ENCODE measurements at places on chromosomes 11 and 22.

- peak; percentile 74 for DNase-seq
These were observed 492.6 kb downstream of the MIAT start for GRCh38 chr22:27149921-27150543.

DNA sequence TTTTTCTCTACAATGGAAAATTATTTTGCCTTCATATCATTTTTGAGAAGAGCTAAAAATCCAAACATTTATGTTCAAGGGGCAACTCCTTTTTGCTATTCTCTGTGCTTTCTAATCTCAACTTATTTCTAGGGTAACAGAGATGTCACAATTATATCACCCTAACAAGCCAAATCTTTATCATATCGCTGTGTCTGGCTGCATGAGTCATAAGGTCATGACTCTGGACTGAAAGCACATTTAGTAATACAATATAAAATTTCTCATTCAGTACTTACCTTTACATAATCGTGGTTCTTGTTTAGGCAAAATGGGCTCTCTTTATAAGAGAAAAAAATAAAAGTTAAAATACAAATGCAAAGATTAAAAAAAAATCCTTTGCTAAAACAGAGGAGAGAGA is 326.0 kb downstream of the CASP12 start:
- no peak for DNase-seq

- peak; percentile 50 for DNase-seq
These were observed 29.5 kb downstream of the TRIOBP start for GRCh38 chr22:37726241-37726887.

GRCh38 chr22:20084547-20085413 is 4.7 kb downstream of the DGCR8 start:
- no peak for DNase-seq

DNA sequence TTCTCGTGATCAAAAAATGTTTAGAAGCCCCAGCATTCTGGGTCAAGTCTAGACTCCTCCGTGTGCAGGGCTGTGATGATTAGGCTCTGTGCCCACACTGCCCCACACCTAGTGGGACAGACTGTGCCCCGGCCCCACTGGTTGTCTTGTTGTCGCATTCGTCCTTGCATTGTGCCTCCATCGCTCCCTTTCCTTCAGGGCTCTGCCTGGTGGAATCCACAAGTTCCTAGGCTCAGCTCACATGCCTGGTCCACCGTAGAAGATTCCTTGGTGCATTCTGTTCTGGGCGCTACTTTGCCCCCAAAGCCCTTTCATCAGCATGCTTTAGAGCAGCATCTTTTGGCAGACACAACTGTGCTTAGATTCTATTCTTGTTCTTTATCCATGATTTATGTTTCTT is 23.5 kb upstream of the THY1 start:
- DNase-seq: no peak

DNA sequence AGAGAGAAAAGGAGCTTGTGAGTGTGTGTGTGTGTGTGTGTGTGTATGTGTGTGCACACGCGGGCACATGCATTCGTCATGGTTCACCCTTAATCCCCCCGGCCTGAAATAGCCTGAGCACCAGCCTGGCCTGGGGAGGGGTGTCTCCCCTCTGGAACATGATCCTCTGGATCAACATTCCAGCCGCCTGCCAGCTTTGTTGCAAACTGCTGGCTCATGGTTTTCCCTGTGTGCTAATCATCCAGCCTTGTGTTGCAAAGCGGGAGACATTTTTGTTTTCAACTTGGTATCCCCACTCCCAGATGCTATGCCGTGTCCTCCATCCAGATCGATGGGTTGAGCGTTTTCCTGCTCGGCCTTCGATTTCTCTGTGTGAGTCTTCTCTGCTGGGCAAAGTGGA is 94.3 kb downstream of the FEZ1 start:
- DNase-seq: peak; percentile 37

- peak; percentile 59 for DNase-seq
These were observed 24.1 kb downstream of the NEAT1 start for GRCh38 chr11:65446446-65447277.

- DNase-seq: no peak
These were observed 132.3 kb downstream of the CEP164 start for GRCh38 chr11:117459979-117460300.

DNA sequence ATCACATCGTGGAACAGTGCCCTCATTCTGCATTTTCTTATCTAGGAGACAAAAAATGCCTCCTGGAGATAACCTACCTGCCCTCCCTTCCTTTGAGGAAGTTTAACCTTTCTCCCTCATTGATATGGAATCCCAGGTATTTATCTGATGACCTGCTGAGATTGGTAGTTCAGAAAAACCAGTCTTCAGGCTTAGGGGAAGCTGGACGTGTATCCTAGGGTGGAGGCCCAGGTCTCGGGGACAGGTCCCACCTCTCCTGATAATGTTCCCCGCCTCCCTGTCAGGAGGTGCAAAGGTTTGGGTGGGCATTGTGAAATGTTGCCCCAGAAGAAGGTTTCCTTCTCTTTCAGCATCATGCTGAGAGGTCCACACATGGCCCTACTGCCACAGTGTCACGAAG is 186.9 kb upstream of the NAV2 start:
- DNase-seq: no peak

- no peak for DNase-seq
These were observed 7.0 kb downstream of the ALG8 start for GRCh38 chr11:78132475-78132874.

GRCh38 chr11:93512949-93513667 is 30.1 kb downstream of the SMCO4 start:
- DNase-seq: no peak

DNA sequence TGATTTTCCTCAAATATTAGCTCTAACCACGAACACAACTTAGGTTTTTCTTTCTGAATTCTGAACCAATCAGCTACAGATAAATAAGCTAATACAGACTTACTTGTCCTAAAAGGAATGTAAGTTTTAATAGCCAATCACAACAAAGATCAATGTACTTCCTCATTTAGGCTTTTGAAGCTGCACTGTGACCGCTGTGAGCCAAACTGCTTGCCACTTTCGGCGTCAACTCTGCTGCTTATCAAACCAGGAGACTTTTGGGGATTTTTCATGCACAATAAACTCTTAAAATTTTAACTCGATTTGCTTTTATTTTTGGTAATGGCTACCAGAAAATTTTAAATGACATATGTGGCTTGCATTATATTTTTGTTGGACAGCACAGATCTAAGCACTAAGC is 92.5 kb downstream of the TMPRSS5 start:
- no peak for DNase-seq

DNA sequence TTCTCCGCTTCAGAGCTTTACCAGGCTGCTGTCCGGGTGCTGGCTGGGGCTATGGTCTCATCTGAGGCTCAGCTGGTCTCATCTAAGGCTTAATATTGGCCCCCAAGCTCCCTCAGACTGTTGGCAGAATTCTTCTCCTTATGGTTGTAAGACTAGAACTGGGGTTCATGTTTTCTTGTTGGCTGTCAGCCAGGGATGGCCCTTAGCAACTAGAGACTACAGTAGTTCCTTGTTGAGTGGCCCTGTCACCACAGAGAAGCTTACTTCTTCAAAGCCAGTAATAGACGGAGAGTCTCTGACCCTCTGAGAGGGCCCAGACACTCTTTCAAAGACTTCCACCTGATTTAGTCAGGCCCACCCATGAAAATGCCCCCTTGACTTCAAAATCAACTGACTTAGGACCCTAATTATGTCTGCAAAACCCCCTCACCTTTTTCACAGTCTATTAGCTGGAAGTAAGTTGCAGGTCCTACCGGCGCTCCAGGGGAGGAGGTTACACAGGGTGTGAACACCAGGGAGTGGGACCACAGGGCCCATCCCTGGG is 24.2 kb upstream of the TREH start:
- no peak for DNase-seq

DNA sequence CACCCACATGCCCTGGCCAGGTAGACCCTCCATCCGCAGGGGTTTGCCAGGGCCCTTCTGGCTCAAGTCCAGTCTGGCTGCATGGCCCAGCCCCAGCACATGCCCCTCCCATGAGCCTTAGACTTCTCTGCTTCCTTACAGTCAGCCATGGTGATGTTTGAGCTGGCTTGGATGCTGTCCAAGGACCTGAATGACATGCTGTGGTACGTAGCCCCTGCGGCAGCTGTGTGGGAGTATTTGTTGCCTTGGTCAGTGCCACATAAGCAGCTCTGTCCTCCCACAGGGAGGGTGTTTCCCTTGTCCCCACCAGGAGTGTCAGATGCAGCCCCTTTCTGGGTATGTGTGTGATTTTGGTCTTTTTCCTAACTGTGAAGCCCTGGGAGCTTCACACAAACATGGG is 17.5 kb downstream of the CDC45 start:
- DNase-seq: peak; percentile 54

DNA sequence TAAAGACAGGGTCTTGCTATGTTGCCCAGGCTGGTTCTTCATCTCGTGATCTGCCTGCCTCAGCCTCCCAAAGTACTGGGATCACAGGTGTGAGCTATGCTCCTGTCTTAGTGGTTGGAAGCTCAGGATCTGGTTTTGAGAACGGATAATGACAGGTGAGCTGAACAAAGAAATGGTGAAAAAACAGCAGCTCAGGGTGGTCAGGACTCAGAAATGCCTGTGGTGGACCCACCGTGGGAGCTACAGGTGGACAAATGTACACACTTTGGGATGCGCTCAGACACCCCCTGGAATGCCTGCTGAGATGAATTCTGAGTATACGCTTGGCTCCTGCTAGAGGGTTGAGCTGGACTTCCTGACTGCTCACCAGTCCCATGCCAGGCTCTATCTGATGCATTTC is 9.5 kb downstream of the RFPL1 start:
- DNase-seq: no peak

DNA sequence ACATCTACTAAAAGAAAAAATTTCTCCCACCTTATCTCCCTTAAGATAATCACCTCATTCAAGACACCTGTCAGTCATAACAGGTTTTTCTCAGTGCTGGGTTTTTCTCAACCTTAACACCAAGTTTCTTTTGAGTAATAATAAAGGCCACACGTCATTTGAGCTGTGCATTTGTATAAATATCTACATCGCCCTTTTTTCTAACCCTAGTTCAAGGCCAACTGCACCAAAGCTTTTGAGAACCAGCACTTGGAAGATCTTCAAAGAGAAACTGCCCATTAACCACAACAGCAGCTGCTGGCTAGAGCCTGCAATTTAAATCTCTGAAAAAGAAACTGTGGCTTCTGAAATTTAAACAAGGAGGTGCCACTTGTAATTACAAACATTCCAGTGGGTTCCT is 6.9 kb downstream of the CADM1 start:
- DNase-seq: no peak

DNA sequence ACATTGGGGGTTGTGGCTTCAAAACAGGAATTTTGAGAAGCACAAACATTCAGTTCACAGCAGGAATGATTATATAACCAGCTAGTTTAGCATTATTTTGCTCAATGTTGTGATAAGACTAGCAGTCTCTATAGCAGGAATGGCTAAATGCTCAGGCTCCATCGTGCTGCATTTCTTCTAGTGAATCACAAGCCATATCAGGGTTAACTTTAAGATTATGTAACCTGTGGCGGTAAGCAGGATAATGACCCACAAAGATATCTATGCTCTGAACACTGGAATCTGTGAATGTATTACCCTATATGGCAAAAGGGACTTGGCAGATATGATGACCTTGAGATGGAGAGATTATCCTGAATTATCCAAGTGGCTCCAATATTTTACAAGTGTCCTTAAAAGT is 14.8 kb downstream of the FSHB start:
- DNase-seq: no peak

- no peak for DNase-seq
These were observed 729.3 kb downstream of the NTM start for GRCh38 chr11:132099692-132100091.

DNA sequence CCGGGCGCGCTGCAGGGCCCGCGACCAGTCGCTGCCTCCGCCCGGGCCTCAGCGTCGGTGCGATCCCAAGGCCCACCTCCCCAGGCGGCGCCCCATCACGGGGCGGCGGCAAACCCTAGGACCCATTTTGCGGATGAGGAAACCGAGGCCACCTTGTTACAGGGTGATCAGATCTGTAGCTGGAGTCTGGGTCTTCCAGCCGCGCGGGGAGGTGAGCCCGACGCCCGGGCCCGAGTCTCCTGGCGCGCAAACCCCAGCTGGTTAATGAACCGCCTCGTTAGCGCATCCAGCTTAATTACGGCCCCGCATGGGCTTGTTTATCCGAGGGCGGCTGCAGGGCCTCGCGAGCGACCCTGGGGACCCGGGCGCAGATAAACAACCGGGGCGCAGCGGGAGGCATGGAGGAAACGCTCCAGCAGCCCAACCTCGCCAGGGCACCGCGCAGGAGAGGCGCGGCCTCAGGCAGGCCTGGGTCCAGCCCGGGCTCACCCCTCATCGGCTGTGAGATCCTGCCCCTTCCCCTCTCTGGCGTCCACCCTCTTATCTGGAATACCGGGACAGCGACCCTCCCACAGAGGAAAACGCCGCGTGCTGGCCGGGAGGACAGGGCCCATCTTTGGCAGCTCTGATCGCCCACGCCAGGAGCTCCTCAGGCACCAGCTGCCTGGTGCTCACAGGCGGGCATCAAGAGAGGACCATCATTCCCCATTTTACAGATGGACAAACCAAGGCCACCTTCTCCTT is 14.7 kb downstream of the OTUB1 start:
- no peak for DNase-seq

DNA sequence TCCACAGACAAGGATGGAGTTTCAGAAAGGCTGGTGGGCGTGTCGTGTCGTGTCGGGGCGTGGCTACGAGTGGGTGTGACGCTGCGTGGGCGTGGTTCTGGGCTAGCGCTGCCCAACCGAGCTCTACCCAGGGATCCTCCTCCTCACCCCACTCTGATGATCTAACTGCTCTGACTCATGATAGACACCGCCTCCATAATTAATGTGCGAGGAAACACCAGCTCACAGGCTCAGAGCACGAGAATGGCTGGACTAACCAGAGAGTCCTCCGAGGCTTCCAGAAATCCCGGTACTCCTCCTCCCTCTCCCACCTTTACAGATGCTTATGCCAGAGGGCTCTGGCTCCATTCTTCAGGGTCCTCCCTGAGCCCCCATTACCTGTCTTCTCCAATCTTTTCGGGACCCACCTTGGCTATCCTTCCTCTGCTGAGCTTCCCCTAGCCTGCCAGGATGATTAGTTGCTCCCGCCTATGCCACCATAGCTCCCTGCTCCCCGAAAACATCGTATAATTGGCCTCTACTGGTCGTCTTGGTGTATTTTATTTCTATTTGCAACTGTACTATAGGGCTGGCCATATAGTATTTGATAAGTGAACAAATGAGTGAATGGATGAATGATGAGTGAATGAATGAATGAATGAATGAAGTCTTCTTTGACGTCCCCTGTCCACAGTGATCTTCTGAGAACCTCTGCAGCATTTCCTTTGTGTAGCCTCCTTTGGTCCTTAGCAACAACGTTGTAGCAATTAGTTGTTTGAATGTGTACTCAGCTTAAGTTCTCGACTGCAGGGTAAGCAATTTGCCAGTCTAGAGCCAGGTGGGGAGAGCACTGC is 21.7 kb downstream of the TMPRSS13 start:
- DNase-seq: peak; percentile 69

DNA sequence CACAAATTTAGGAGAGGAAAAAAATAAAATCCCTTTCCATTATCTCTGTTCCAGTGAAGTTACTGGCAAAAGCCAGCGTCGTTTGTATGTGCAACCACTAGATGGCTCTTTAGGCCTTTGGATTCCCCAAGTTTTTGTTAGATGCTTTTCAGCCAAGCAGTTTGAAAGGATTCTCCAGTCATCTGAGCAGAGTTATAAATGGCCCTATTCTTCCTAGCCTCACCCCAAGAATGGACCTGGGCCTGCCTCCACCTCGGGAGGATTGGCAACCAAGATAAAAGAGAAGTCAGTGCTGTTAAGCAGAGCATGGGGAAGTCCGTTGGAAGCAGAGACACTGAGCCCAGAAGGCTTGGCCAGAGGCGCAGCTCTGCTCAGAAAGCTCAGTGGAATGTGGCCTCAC is 15.4 kb downstream of the FAM181B start:
- peak; percentile 50 for DNase-seq

GRCh38 chr11:120929664-120930154 is 94.2 kb upstream of the TBCEL start:
- DNase-seq: peak; percentile 28

Measured in AG10803 (cell line).